SHP77 treated with DMSO at 0.1 percent for 48 hours (cell line): ENCODE measurements at places on chromosomes 3 and 15.

GRCh38 chr15:66986951-66987350, 78.5 kb upstream of the SMAD3 start:
- no peak for DNase-seq

DNA sequence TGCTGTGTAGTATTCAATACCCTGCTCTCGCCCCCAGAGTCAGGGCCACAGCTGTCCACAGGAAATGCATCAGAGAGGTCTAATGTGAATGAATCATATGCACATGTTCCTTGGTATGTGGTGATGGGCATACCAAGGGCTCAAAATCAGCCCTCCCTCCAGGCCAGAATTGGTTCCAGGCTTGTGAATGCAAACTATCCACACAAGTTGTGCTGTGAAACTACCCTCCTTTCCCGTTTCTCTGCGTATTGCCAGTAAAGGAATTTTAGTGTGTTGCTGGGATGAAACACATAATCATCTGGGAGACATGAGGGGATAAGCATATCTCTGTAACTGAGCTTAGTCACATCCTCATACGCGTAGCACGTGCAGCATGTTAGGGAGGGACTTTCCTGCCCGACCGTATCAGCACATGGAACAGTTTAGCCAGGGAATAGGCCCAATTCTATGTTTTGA, 9.2 kb upstream of the MME start:
- DNase-seq = no peak

DNA sequence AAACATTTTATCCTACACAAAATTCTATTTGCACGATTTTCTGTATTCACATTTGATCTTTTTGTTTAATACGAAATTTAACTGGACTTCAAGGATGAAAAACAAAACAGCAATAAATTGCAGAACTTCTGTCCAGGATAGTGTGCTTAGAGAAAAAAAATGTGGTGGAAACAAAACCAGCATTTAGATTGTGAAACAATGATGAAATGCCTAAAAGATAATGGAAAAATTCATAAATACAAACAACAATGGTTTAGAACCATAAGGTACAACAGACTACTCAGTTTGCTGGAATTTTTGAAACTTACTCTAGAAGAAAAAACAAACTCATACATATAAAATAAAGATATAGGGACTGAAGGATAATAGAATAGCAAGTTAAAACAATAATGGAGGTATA, 234.0 kb downstream of the BCHE start:
- no peak for DNase-seq

DNA sequence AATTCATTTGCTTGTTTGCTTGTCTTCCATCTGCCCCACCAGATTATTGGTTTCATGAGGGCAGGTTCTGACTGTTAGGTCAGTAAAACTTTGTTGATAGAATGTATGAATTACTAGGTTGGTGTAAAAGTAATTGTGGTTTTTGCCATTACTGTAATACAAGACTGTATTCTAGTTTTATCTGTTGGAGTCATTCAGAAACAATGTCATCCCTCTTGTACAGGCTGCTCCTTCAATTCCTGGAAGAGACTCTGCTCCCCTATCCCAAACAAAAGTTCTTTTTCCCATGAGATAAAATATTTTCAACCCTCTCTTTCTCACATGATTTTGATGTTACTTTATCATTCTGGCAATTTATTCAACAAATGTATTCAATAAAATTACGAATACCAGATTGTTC, 115.0 kb downstream of the CHST2 start:
- no peak for DNase-seq

DNA sequence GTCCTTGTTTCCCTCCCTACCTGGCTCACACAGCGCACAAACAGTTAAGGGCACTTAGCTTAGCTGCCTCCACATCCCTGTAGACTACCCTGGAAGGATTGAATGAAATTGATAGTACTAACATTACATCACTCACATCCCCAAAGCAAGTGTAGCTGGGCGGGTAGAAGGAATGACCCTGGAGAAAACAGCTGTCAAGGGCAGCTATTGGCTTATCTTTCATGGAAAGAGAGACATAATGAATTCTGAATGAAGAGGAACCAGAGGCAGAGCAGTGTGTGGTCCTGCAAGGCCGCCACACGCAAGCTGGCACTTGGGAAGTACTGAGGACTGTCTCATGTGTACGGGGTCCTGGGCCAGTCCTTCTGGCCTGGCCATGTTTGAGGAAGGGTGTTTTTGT, 369.6 kb upstream of the RGMA start:
- no peak for DNase-seq

DNA sequence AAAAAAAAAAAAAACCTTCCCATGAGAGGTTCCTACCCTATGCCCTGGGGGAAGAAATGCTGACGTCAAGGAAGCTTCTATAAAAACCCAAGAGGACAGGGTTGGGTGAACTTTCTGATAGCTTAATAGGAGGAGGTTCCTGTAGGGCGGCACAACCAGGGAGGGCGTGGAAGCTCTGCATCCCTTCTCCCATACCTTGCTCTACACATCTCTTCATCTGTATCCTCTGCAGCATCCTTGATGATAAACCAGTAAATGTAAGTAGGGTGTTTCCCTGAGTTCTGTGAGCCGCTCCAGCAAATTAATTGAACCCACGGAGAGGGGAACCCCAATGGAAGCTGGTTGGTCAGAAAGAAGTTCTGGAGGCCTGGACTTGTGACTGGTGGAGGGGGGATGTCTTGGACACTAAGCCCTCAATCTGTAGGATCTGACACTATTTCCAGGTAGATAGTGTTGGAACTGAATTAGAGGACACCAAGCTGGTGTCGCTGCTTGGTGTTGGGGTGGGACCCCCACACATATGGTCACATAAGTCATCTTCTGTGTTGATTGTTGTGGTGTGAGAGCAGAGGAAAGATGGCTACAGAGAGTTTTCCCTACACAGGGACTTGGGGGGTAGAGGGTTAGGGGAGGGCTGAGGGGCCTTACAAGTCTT, 91.5 kb downstream of the ST6GAL1 start:
- DNase-seq = no peak

- no peak for DNase-seq
Measured at GRCh38 chr3:3101660-3102458, 8.3 kb downstream of the IL5RA start.

- DNase-seq = peak; percentile 25
Measured at GRCh38 chr3:73745526-73746191, 120.9 kb upstream of the PDZRN3 start.

DNA sequence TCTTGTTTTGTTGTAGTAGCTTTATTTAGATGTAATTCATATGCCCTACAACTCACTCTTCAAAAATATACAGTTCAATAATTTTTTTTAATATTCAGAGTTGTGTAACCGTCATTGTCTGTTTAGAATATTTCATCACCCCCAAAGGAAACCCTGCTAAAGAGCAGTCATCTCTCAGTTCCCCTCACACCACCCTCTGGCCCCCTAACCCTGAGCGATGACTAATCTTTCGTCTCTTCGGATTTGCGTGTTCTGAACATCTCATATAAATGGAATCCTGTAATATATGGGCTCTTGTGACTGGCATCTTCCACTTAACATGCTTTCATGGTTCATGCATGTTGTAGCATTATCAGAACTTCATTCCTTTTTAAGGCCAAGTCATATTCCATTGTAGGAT, 183.8 kb downstream of the ATG7 start:
- DNase-seq = no peak

GRCh38 chr15:40790718-40791117, 16.2 kb upstream of the ZFYVE19 start:
- no peak for DNase-seq

- no peak for DNase-seq
Measured at GRCh38 chr3:11226042-11226370, 46.2 kb upstream of the ATG7 start.

GRCh38 chr3:10184250-10184649, 19.5 kb downstream of the IRAK2 start:
- DNase-seq = no peak

GRCh38 chr3:98274914-98275313, 7.4 kb upstream of the OR5H2 start:
- DNase-seq = no peak

GRCh38 chr3:56131974-56132590, 336.2 kb downstream of the ERC2 start:
- no peak for DNase-seq

- DNase-seq = no peak
Measured at GRCh38 chr3:9448643-9449042, 51.2 kb downstream of the SETD5 start.

DNA sequence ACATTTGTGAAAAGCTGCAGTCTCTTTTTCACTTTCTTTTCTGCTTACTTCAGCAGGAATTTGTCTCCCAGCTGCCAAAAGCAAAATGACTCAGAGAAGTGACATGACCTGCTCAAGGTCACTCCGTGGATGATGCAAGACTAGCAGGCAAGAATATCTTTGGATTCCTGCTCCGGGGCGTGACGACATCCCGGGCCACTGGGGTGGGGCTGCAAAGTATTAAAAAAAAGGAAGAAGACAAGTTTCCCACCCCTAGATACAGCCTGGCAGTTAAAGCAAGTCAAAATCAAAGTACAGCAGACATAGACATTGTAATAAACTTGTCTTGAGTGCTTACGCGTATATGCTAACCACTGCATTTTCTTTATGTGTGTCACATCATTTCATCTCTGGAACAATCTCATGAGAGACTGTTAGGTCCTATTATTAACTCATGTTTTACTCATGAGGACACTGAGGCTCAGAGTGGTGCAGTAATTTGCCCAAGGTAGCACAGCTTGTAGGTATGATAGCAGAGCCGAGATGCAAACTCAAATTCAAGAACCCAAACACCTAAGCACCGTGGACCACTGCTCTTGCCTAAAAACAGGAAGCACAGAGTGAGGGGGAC, 485.2 kb upstream of the PROK2 start:
- DNase-seq = no peak

DNA sequence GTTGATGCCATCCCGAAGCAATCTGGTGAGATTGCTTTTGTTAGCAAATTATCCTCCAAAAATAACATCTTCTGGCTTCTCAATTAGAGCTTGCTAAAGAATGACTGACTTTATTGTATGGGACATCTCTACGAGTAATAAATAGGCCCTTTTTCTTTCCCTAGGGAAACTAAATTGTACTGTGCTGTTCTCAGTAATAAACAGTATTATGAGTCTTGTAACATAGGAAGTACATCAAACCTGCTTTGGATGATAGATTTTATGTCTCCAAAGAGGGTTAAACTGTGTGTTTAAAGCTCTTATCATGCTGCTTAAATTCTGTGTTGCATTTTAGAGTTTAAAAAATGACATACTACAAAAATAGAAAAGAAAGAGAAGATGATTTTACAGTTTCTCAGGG, 153.4 kb upstream of the THRB start:
- no peak for DNase-seq

GRCh38 chr15:42313463-42313862, 40.2 kb upstream of the TMEM87A start:
- DNase-seq = no peak

DNA sequence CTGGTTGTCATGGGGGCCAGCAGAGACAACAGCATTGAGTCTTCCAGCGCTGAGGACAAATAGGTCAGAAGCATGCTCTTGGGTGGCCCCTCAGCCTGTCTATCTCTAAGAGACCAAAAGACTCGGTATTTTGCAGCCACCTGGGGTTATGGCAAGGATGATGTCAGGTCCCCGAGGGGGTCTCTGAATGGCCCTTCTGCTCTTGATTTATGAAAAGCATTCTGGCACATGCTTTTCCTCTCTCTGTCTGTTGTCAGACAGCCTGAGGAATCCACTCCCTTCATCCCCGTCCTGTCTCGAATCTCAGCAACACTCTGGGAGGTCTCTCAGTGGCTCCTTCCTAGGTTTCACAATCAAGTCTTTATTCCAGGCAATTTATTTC, 156.6 kb upstream of the RGMA start:
- DNase-seq = no peak

GRCh38 chr3:61872077-61872706, 310.8 kb downstream of the PTPRG start:
- DNase-seq = no peak

DNA sequence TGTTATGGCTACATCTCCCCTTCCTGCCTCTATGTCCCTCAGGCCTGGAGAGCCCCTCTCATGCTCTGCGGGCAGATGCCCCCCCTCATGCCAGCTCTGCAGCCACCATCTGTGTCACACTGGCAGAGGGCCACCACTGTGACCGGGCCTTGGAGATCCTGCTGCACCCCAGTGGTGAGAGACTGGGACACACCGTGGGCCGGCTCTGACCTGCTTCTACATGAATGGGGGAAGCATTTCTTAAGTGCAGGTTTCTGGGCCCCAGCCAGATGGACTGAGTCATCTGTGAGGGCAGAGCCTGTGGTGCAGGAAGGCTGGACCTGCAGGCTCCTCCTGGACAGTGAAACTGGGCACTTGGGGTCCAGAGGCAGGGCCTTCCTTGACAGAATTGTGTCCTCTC, 4.8 kb downstream of the VWA5B2 start:
- DNase-seq = no peak

DNA sequence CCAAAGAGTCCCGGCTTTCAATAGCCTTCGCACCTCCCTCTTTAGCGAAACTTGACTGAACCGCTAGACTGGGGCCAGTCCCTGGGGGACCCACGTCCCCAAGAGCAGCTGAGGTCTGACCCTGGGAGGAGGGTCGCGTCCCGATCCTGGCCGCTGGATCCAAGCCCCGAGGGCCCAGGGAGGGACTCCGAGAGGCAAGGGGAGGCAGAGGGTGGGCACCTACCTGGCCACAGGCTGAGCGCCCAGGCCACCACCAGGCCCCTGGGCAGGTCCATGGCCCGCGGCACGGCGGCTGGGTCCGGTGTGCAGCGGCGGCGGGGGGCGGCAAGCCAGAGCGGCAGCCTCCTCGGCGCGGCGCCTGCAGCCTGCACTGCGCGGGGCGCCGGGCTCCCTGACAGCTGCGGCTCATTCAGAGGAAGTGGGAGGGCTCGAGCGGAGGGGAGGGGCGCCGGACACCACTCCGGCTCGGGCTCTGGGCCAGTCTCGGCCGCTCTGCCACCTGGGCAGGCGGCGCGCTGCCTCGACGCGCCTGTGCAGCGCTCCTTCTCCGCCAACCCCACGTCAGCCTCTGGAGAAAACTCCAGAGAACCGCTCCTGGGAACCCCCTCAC, at the start of gene ITGA11:
ITGA11 (minus strand) TSS at position 372 of the 610 bp plus-strand sequence; CDS start at position 275, 97 bp downstream.
- no peak for DNase-seq

GRCh38 chr3:169529013-169529412, 134.5 kb downstream of the MECOM start:
- no peak for DNase-seq

GRCh38 chr3:35932995-35933394, 293.7 kb downstream of the ARPP21 start:
- no peak for DNase-seq

GRCh38 chr3:53938645-53939044, 47.0 kb upstream of the SELENOK start:
- peak; percentile 5 for DNase-seq

DNA sequence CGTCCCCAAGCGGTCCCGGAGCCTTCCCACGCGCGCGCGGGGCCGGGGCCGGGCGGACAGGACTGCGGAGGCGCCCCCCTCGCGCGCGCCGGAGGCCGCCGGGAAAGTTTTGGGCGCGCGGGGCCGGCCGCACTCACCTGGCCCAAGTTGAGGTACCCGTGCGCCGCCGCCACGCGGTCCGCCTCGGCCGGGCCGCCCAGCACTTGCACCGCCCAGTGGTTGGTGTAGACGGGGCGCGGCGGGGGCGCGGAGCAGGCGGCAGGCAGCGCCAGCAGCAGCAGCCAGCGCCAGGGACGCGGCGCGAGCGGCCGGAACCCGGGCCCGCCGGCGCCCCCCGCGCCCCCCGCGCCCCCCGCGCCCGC, 289 bp downstream of the PCSK6 start:
- no peak for DNase-seq

GRCh38 chr3:147396712-147397046, 9.7 kb downstream of the ZIC4 start:
- no peak for DNase-seq

- DNase-seq = no peak
Measured at GRCh38 chr15:92343924-92344643, 49.6 kb upstream of the ST8SIA2 start.
